ENCODE measurements at places on chromosomes 12 and 14. TPM values are rescaled to one million over a fixed set of nuclear protein-coding genes. Genes with fewer than 3 reads are reported as not detected.

DNA sequence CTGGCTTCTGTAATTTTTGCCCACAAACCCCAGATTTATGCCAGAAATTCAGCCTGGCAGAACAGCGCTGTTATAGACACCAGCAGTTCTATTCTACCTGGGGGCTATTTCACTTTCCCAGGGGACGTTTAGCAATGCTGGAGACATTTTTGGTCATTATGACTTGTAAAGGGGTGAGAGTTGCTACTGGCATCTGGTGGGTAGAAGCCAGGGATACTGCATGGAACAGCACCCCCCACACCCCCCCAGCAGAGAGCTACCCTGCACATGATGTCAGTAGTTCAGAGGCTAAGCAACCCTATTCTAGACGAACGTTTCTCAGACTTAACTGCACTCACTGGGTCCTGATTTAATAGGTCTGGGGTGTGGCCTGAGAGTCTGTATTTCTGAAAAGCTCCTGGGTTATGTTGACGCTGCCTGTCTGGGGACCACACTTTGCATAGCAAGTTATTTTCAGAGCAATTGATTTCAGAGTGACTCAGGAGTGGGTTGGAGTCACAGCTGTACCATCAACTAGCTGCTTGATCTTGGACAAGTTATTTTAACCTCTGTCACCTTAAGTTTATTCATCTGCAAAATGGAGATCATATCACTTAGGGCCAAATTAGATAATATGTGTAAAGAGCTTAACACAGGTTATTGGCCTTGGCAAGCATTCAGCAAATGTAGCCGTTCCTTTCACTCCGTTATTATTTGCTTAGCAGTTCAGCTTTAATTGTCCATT lies 48.5 kb downstream of the CHST11 start:
- H3K4me1 ChIP-seq = peaks cover 19% of the 10 kb centered on the region
- no peaks in the 10 kb centered on the region for H3K27me3 ChIP-seq
- H3K4me3 ChIP-seq = no peak overlapping the region

- peaks cover 7% of the 10 kb centered on the region for H3K4me1 ChIP-seq
- H3K27me3 ChIP-seq = no peaks in the 10 kb centered on the region
- H3K27ac ChIP-seq = peak within 1 kb of the TSS; percentile 86
- DNase-seq = peak; percentile 99
- peak within 1 kb of the TSS; percentile 79 for H3K4me3 ChIP-seq
- peaks cover 13% of the 10 kb centered on the region for H3K36me3 ChIP-seq
Measured at GRCh38 chr14:22929104-22929960, at the start of gene PRMT5. PRMT5 (minus strand) TSS chr14:22929376; CDS start chr14:22929361, 15 bp downstream.

DNA sequence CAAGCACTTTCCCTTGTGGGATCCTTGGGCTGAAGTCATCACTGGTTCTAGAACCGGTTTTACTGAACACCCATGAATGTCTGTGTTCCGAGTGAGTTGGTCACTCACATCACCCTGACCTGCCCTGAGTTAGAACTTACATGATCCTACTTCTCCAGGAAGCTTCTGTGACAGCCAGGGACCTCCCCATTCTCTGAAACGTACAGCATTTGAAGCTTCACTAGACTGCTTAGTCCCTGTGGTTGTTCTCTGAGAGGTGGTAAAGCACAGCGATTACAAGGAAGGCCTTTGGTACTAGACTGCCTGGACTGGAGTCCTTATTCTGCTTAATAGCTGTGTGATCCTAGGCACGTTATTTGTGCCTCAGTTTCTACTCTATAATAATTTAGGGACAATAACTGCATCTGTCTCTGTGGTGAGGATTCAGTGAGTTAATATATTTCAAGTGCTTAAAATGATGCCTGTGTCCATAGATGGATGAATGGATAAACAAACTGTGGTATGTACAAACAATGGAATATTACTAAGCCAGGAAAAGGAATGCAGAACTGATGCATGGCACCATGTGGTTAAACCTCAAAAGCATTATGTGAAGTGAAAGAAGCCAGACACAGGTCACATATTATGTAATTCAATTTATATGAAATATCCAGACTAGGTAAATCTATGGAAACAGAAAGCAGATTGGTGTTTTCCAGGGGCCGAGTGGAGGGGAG lies 54.7 kb upstream of the DDX11 start:
- no peak overlapping the region for H3K4me3 ChIP-seq
- H3K27ac ChIP-seq = no peak overlapping the region
- DNase-seq = no peak
- H3K4me1 ChIP-seq = no peaks in the 10 kb centered on the region

GRCh38 chr12:615620-616019 lies 47.6 kb downstream of the NINJ2 start:
- DNase-seq = no peak
- H3K4me1 ChIP-seq = peaks cover 8% of the 10 kb centered on the region
- H3K27me3 ChIP-seq = no peaks in the 10 kb centered on the region
- no peaks in the 10 kb centered on the region for H3K36me3 ChIP-seq
- no peak overlapping the region for H3K4me3 ChIP-seq

DNA sequence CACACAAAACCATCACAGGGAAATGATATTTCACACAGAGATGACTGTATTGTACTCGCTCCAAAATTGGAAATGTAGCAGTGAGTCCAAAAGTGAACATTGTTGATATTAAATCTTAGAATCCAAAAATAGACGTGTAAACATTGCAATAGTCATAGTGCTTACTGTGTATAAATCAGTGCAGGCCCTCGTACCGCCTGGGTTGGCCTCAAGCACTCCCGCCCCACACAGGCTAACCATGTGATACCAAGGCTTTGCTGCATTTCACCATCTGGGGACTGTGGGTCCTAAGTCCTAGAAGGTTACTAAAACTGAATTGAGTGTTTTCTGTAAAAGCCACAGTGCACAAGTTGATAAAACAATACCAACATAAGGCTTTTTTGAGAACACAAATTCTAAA lies 107.3 kb downstream of the PPP2R5E start:
- H3K4me3 ChIP-seq = no peak overlapping the region
- H3K36me3 ChIP-seq = no peaks in the 10 kb centered on the region
- peaks cover 21% of the 10 kb centered on the region for H3K4me1 ChIP-seq
- H3K27ac ChIP-seq = no peak overlapping the region

DNA sequence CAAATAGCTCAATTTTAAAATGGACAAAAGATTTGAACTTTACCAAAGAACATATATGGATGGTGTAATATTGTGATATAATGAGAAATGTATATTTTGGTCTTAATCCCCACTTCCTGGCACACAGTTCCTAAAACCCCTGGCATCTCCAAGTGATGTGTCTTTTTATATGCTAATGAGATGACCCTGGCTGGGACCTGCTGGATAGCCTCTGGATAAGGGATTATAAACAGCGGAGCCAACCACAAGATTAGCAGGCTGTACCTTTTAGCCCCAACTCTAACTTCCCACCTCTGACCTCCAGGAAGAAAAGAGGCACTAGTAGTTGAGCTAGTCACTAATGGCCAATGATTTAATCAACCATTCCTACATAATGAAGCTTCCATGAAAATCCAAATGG lies 130.0 kb downstream of the DPF3 start:
- no peaks in the 10 kb centered on the region for H3K27me3 ChIP-seq
- H3K27ac ChIP-seq = peak overlapping the region; percentile 19
- no peak for DNase-seq
- peaks cover 4% of the 10 kb centered on the region for H3K36me3 ChIP-seq
- H3K4me1 ChIP-seq = no peaks in the 10 kb centered on the region

- H3K27me3 ChIP-seq = no peaks in the 10 kb centered on the region
- no peak for DNase-seq
- H3K27ac ChIP-seq = no peak overlapping the region
- no peaks in the 10 kb centered on the region for H3K4me1 ChIP-seq
- H3K4me3 ChIP-seq = no peak overlapping the region
Measured at GRCh38 chr12:107594995-107595394, 90.6 kb upstream of the PWP1 start.

DNA sequence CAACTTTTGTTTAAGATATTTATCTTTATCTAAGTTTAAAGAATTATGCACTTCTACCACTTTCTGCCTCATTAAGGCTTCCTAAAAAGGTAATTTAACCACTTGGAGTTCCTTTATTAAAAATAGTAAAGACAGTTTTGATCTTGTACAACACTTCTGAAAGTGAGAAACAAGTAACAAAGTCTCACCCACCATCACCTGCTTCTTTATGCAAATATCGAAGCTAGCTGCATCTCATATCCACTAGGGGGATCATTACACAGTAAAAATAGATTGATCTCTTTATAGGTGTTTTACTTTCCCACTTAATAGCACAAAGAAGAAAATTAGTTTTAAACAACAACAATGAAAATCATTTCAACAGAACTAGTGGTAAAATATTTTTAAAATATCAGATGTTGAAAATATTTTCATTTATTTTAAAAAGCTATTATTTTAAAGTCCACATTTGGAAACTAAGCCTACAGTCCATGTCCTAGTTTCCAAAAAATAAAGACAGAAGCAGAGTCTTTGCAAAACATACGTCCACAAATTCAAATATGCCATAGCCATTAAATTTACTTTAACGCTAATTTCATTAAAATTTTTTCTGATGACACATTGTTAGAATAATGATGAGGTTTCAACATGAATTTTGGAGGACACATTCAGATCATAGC lies 160.0 kb upstream of the SOX5 start:
- peak; percentile 25 for DNase-seq
- no peaks in the 10 kb centered on the region for H3K4me1 ChIP-seq
- H3K27ac ChIP-seq = no peak overlapping the region
- no peaks in the 10 kb centered on the region for H3K36me3 ChIP-seq
- no peak overlapping the region for H3K4me3 ChIP-seq

GRCh38 chr12:108635201-108635996 lies 1.7 kb upstream of the SELPLG start:
- H3K36me3 ChIP-seq = no peaks in the 10 kb centered on the region
- peaks cover 36% of the 10 kb centered on the region for H3K4me1 ChIP-seq
- DNase-seq = no peak
- peak overlapping the region; percentile 25 for H3K27ac ChIP-seq
- H3K4me3 ChIP-seq = no peak overlapping the region

DNA sequence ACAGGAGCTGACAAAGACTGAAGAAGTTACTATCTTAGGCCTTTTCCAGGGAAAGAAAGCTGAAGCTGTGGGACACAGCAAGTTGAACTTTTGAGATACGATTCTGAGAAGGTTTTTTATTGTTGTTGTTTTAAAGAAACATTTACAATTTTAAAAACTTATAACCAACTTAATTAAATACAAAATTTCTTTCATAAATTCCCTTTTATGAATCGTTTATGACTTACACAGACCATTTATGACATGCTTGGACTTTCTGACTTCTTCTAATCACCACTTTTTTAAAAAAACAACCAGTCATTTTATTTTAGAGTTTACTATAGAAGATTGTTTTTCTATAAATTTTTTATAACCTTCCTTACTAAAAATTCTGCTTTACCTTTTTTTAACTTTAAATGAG lies 68.7 kb downstream of the DHRS2 start:
- no peak overlapping the region for H3K4me3 ChIP-seq
- no peak for DNase-seq
- no peaks in the 10 kb centered on the region for H3K36me3 ChIP-seq

GRCh38 chr12:80056232-80056631 lies 43.1 kb upstream of the OTOGL start:
- no peak overlapping the region for H3K4me3 ChIP-seq
- DNase-seq = no peak
- no peaks in the 10 kb centered on the region for H3K27me3 ChIP-seq
- no peaks in the 10 kb centered on the region for H3K4me1 ChIP-seq

DNA sequence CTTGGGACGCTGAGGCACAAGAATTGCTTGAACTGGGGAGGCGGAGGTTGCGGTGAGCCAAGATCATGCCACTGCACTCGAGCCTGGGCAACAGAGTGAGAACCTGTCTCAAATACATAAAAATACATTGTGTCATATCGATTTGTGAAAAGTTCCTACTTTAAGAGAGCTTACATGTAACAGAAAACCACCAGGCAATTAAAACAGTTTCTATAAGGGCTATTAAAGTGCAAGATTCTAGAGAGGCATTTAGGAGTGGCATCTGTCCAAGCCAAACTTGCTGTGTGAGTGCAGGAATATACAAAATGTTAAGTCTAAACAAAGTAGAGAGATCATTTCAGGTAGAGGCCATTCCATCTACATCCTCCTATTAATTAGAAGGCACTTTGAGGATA lies 1.7 kb upstream of the NEK9 start:
- H3K27me3 ChIP-seq = no peaks in the 10 kb centered on the region
- no peak overlapping the region for H3K4me3 ChIP-seq
- peaks cover 8% of the 10 kb centered on the region for H3K36me3 ChIP-seq

DNA sequence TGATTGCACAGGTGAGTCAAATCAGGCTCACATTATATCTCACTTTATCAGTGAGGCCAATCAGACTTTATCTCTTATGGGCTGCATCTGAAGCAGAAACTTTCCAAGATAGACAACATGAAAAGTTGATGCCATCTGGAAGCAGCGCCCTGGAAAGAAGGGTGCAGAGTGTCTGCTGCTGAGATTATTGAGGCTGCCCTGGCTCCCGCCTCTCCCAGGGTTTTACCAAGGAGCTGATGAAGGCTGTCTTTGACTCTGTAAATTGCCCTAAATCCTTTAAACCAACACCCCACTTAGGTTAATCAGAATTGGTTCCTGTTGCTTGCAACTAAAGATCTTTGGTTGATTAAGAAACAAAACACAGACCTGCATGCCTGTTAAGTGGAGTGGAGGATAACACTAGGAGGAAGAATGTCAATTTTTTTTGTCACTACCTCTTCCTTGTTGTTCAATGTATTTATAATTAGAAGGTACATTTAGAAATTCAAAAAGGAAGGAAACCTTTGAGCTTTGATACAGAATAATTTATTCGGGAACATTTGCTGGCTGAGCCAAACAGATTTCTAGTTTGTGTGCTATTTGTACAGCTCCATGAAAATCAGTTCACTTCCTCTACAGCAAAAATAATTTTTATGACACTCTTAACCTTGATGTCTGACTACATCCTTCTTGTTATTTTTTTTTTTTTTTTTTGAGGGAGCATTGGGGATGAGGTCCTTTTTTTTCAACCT lies 104.1 kb downstream of the VEZT start:
- H3K27ac ChIP-seq = no peak overlapping the region
- peaks cover 27% of the 10 kb centered on the region for H3K4me1 ChIP-seq
- no peak overlapping the region for H3K4me3 ChIP-seq
- no peaks in the 10 kb centered on the region for H3K27me3 ChIP-seq

The TRHDE gene
- total RNA-seq = not detected

The CIROP gene
- total RNA-seq = 0.15 TPM

The SYCP3 gene
- not detected for total RNA-seq

The RNASE1 gene
- 3.6 TPM for total RNA-seq

The RDH11 gene
- total RNA-seq = 41.7 TPM

The TAS2R7 gene
- total RNA-seq = not detected

The TPPP2 gene
- total RNA-seq = not detected

The RIN3 gene
- 5.4 TPM for total RNA-seq

Measured in cardiac muscle cell (in vitro differentiated cells and primary cell).